ENCODE measurements at places on chromosomes 16 and 17.

DNA sequence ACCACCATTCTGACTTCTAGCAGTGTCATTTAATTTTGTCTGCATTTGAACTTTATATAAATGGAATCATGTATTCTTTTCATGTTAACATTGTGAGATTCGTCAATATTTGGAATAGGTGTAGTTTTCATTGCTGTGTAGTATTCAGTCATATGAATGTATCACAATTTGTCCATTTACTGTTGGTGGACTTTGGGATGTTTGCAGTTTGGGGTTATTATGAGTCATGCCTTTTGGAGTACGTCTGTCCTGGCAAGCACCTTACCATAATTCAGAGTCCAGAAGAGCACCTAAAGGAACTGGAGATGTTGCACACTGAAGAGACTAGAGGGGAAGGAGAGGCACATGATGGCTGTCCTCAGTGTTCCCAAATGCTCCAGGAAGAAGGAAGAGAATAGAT is 3.1 kb upstream of the PHKG2 start:
- no peak for DNase-seq

DNA sequence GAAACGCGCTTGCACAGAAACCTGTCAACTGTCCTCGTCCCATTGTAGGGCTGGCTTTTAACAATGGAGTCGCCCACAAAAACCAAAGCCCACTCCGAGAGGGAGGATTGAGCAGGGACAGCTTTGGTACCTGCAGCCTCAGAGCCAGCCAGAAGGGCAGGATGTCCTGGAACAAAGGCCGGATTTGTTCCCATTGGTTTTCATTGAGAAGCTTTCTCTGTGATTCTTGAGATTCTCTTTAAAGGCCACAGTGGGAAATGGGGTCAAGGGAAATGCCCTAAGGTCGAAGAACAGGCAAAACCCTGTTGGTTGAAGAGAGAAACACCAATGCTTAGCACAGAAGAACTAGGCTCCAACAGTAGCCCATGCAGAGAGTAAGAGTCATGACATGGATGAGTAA is 65.4 kb downstream of the C16orf78 start:
- DNase-seq: no peak

- DNase-seq: no peak
Observed at GRCh38 chr17:78023042-78023441, 64.5 kb downstream of the TNRC6C start.

DNA sequence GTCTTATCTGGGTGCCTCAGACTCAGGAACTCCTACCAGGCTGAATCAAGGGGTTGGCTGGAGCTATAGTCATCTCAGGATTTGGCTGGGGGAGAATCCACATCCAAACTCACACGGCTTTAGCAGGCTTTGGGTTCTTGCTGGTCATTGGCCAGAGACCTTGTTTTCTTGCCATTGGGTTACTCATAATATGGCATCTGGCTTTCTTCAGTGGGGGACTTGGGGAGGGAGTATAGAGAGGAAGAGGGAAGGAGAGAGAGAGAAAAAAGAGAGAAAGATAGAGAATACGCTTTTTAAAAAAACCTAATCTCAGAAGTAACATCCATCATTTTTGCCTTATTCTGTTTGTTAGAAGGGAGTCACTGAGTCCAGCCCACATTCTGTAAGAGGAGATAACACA is 191.5 kb upstream of the SHISA6 start:
- DNase-seq: no peak

DNA sequence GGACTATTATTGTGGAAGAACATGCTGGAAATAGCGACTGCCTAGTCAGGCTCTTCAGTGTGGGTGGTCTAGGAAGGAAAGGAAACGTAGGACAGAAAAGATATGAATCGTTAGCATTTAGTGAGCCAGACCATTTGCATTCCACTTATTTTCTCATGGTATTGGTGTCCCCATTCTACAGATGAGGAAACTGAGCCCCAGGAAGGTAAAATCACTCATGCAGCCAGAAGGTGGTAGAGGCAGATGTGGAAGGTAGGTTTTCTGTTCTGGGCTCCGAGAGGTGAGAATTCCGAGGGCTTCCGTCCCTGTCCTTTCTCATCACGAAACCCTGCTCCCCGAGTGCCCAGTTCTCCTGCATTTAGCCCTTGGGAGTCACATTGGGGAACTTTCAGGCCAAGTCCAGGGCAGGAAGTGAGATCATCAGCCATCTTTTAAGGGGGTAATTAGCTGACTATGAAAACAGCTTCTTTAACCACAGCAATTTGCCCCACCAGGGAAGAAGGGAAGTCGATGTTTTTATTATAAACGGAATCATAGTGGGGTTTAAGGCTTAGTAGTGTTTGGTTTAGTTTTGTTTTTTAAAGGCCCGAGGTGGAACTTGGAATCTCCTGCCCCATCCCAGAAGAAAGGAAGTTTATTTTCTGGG is 110.7 kb upstream of the IRX3 start:
- no peak for DNase-seq

DNA sequence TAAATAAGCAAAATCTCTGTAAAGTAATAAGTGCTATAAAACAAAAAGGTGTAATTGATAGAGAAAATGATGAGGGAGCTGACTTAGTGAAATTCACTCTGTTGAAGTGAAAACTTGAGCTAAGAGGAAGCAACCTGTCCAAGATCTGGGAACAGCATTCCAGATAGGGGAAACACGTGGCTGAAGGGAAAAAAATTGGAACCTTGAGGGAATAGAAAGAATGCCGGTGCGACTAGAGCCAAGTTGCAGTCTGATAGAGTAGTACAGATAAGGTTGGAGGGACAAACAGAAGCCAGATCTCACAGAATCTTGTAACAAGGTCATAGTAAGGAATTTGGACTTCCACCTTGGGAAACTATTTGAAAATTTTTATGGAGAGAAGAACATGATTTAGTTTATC is 623 bp upstream of the DDX52 start:
- DNase-seq: no peak

GRCh38 chr16:89602952-89603590 is 10.4 kb upstream of the DPEP1 start:
- no peak for DNase-seq

GRCh38 chr17:17080781-17081180 is 38.5 kb downstream of the MPRIP start:
- DNase-seq: no peak

DNA sequence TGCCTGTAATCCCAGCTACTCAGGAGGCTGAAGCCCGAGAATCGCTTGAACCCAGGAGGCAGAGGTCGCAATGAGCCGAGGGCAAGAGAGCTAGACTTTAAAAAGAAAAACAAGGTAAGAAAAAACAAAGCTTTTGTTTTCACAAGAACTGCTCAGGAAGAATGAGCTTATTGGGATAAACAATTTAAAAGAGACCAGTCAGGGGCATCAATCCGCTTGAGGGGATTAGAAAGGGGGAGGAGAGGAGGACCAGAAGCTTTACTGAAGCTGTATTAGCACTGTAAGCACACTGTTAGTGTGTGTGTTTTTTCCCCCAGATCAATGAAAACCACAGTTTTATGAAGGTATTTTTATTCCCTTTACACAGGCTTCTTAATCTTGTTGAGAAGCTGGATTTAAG is 8.8 kb downstream of the TMEM170A start:
- DNase-seq: no peak
